ENCODE measurements at places on chromosomes 1 and 21.
A peak's percentile ranks its signal among the peaks of the same experiment; 100 is the strongest.

- peak; percentile 57 for DNase-seq
These were observed 71.0 kb downstream of the NFASC start for GRCh38 chr1:204941421-204942338.

DNA sequence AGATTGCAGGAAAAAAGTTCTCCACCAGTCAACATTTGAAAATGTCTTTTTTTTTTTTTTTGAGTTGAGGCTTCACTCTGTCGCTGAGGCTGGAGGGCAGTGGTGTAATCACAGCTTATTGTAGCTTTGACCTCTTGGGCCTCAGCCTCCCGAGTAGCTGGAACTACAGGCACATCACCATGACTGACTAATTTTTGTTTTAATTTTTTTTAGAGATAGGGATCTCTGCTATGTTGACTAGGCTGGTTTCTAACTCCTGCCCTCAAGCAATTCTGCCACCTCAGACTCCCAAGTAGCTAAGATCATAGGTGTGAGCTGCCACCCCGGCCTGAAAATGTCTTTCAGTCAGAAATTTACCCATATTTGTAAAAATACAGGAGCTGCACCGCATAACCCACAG lies 30.6 kb upstream of the USP24 start:
- no peak for DNase-seq

- no peak for DNase-seq
These were observed 4.5 kb downstream of the TMCC2 start for GRCh38 chr1:205232127-205232820.

DNA sequence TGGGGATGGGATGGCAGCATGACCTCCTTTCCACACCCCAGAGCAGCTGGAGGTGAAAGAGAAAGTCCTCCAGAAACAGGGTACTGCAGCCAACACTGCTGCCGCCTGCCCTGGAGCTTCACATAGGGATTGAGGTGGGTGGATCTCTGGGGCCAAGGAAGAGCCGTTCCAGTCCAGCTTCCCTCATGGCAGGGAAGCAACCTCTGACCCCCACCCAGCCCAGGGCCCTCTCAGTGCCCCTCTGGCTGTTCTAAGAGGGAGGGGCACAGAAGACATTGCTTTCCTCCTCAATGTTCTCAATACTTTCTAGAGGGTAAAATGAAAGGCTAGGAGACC lies 5.7 kb downstream of the KIF21B start:
- no peak for DNase-seq

GRCh38 chr1:8247811-8248436 lies 70.0 kb upstream of the SLC45A1 start:
- no peak for DNase-seq
